A549 treated with ZK216348 at 1 μM for 4 hours (cell line): ENCODE measurements at places on chromosomes 5 and 9. TPM values are rescaled to one million over a fixed set of nuclear protein-coding genes. Genes with fewer than 3 reads are reported as not detected.

The DDX4 gene
- not detected in 5 replicates for total RNA-seq

The ADAMTS6 gene
- total RNA-seq = 0.02 to 0.19 TPM (median 0.11 TPM) in 5 replicates

The TLN1 gene
- total RNA-seq = 89.5 to 138 TPM (median 130 TPM) in 5 replicates

The HTR1A gene
- total RNA-seq = not detected in 5 replicates

The OCLN gene
- 9.6 to 15.3 TPM (median 10.1 TPM) in 5 replicates for total RNA-seq

The SLC31A1 gene
- 17.9 to 22.7 TPM (median 18.5 TPM) in 5 replicates for total RNA-seq

The SVEP1 gene
- 1.3 to 2.1 TPM (median 1.7 TPM) in 5 replicates for total RNA-seq

The SH3GL2 gene
- total RNA-seq = 0.05 to 0.21 TPM (median 0.13 TPM) in 3 of 5 replicates, not detected in the others

The KCNV2 gene
- total RNA-seq = not detected in 5 replicates

The ARHGEF28 gene
- total RNA-seq = 11.7 to 13.6 TPM (median 13.0 TPM) in 5 replicates

The SNAPC3 gene
- 13.4 to 20.3 TPM (median 16.5 TPM) in 5 replicates for total RNA-seq

The IFNA13 gene
- not detected in 5 replicates for total RNA-seq

The HRCT1 gene
- 0.18 to 0.61 TPM (median 0.26 TPM) in 4 of 5 replicates, not detected in the other for total RNA-seq
